ENCODE measurements at places on chromosomes 2 and 18.
A peak's percentile ranks its signal among the peaks of the same experiment; 100 is the strongest.

- DNase-seq = no peak
Measured at GRCh38 chr2:70482401-70482800, 71.2 kb downstream of the TGFA start.

GRCh38 chr2:199100326-199101110 is 357.2 kb downstream of the SATB2 start:
- DNase-seq = no peak

DNA sequence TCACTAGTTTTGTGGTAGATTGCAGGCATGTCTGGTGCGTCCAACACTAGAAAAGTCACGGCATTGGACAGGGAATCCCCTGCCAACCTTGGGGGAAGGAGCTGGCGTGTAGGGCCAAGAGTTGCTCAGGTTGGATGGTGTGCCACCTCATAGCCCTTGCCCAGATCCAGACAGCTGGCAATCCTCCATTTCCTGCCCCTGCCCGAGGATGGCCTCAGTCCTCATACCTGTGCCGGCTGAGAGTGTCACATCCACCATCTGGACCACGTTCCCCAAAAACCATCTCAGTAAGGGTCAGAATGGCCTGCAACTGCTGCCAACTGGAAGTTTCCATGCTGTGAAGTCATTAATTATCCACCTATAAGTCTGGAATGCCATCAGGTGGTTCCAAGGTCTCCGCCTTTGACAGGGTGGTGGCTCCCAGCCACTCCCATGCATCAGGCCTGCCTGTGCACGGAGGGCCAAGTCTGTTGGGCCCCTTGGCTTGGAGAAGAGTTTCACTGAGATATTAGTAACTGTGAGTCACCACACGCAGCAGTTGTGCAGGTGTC is 55.0 kb downstream of the IMPA2 start:
- no peak for DNase-seq

- DNase-seq = peak; percentile 11
Measured at GRCh38 chr2:160703648-160704585, 210.3 kb upstream of the RBMS1 start.

GRCh38 chr2:148913061-148913460 is 38.0 kb downstream of the KIF5C start:
- DNase-seq = no peak

GRCh38 chr18:38644875-38645641 is 1079.5 kb upstream of the CELF4 start:
- DNase-seq = no peak

DNA sequence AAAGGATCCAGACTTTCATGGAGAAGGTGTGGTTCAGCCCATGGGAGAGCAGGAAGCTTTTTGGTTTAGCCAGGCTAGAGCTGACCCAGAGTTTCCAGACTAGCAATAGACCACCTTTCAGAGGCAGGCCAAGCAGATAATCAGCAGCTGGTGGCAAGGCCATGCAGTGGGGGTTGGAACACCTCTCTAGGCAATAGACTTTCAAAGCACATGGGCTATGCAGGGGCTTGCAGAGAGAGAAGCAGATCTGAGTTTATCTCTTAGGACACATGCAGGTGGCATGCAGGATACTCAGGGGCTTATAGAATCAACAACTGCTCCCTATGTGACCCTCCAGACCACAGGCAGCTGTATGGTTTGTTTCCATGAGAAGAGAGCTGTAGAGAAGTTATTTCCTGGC is 9.4 kb downstream of the XIRP2 start:
- DNase-seq = no peak

DNA sequence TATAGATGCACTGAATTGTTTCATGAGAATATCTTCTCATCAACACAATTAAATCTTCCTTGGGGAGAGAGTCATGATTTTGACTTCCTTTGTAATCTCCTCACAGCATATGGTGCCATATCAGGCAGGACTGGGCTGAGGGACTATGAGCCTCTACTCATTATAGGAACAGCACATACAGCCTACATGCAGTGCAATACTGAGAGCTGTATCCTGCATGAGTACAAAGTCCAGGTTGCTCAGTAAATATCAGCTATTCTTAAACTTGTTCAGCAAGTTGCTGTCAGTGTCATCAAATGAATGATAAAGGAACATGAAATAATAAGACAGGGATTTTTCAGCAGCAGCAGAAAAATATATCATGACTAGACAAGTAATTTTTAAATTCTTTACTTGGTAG is 10.8 kb downstream of the DLGAP1 start:
- no peak for DNase-seq

GRCh38 chr18:52339891-52340371 is at the start of gene DCC:
Gene DCC (plus strand): TSS chr18:52340197. CDS start chr18:52340788, 591 bp downstream.
- DNase-seq = no peak

GRCh38 chr2:231488331-231488730 is 24.0 kb upstream of the NCL start:
- no peak for DNase-seq

GRCh38 chr18:8046441-8046840 is 479.3 kb downstream of the PTPRM start:
- DNase-seq = no peak

DNA sequence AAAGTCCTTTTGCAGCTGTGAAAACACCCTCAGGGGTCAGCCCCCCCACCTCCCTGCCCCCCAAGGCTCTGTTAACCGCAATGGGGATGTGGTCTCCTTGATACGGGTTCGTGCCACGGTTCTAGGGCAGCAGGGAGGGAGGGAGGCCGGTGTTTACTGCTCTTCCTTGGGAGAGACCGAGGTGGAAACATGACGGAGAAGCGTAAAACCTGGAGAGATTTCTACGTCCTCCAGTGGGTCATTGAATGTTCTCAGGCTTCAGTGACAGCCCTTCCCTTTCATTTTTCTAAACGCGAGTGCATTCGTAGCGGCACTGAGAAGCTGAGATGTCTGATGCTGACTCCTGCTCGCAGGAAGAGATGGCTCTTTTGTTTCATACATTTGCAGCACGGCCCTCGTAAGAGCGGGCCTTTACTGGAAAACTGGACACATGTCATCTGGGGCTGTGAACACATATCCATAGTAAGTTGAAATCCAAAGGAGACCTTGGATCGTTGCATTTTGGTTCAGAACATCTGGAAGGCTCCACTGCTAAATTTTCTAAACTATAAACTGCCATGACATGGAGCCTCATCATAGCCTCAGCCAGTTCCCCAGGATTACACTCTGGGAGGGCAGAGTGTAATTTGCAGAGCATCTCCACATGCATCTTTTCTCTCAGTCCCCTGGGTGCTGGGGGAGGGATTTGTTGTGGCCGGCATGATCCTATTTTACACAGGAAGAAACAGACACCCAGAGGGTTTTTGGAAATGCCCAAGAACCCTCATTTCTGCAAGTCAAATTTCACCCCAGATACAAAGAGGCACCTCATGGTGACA is 40.6 kb upstream of the HDAC4 start:
- DNase-seq = no peak

DNA sequence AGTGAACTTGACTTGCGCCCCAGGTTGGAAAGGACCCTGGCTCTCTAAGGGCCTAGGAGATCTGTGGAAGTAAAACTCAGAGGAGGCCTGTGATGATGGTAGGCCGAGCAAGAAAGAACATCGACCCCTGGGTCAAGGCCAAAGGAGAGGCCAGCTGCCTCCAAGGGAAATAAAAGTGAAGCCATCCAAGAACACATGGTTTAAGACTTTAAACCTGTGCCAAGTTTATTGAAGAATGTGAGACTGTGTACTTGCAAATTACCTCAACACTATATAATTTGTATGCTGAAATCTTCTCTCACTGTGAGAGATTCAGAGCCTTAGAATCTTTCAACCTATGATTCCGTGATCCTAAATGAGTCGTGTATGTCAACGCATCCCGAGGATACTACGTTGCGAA is 40.7 kb upstream of the COBLL1 start:
- DNase-seq = no peak

- DNase-seq = no peak
Measured at GRCh38 chr18:76338619-76339245, 156.3 kb downstream of the ZNF516 start.

- no peak for DNase-seq
Measured at GRCh38 chr2:159163930-159164329, 122.6 kb downstream of the WDSUB1 start.

DNA sequence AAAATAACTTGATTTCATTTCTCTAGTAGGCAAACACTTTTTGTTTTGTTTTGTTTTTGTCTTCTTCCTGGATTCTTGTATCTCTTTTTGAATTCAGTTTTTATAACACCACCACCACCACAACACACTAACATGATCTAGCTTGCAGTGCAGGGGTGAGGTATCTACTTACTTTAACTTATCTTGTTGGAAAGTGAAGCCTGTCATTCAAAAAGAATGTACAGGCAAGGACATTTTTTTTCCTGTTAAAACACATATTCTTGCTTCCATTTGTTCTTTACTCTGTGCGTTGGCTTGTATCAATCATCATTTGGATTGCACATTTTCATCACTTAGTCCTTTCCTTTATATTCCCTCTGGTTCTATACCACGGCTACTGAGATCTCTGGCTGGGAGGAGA is 824.2 kb downstream of the PLCL1 start:
- no peak for DNase-seq

DNA sequence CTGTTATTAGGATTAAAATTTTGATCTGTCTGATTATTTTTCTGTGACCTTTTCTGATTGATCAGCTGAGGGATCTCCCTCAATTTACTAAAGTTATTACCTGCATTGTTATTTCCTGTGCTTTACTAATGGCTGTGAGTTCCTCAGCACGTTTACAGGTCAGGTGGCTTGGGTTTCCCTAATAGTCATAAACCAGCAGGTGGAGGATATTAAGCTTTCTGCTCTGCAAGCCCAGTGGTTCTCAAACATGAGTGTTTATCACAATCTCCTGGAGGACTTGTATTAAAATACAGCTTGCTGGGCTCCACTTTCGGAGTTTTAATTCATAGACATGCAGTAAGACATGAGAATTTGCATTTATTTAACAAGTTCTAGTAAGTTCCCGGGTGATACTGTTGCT is 22.4 kb upstream of the UGP2 start:
- DNase-seq = no peak

GRCh38 chr2:187360286-187360685 is 87.8 kb downstream of the CALCRL start:
- DNase-seq = no peak

- DNase-seq = no peak
Measured at GRCh38 chr2:63078852-63079606, 28.4 kb downstream of the OTX1 start.

DNA sequence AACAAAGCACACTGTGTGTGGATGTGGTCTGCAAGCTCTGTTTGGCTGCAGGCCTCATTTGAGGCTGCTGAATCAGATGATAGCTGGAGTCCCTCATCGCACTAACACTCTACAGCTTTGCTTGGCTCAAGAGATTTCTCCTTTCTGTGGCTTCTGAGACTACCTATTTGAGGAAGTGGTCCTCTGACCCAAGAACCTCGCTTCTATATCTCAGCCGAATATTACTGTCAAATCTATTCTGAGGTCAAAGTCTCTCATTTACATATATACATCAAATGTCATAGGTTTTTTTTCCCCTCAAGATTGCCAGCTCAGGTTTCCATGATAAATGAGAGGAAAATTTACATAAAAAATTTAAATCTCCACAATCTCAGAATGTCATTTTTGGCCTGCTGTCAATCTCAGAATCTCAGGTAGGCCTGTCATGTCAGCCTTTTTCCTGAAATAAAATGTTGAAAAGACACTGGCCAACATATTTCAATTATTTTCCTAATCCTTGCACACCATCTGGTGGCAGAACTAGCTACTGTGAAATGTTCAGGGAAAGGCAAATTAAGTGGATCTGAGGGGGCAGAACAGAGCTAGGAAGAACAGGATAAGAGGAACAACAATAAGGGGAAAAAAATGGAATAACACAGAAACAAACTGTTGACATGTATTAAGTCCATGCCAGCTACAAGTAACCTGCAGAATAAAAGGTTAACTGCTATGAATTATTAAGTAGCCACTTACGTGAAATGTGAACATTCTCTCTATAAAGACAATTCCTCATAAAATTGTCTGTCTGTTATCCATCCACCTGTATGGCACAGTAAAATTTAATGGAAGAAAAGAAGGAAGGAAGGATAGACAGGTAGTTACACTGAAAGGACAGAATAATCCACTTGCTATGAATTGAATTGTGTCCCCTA is 39.3 kb downstream of the AP1S3 start:
- no peak for DNase-seq
